ENCODE measurements at places on chromosomes 5 and 9. TPM values are rescaled to one million over a fixed set of nuclear protein-coding genes. Genes with fewer than 3 reads are reported as not detected.

DNA sequence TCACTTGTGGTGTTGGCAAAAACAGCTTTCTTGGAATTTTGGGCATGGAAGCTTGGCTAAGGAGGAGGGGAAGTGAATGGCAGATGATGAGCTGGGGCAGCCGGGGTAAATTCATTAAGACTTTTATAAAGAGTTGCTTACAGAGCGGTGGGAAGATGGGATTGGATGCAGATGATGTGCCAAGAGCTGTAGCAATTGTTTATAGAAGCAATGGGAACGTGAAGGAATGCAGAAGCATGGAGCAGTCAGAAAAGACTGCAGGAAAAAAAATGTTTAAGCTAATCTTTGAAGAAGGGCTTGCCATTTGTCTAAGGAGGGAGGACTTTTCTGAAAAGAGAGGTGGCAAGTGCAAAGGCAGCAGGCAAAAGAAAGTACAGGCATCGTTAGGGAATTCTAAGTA, 86.6 kb upstream of the SHISAL2B start:
- no peak for DNase-seq

DNA sequence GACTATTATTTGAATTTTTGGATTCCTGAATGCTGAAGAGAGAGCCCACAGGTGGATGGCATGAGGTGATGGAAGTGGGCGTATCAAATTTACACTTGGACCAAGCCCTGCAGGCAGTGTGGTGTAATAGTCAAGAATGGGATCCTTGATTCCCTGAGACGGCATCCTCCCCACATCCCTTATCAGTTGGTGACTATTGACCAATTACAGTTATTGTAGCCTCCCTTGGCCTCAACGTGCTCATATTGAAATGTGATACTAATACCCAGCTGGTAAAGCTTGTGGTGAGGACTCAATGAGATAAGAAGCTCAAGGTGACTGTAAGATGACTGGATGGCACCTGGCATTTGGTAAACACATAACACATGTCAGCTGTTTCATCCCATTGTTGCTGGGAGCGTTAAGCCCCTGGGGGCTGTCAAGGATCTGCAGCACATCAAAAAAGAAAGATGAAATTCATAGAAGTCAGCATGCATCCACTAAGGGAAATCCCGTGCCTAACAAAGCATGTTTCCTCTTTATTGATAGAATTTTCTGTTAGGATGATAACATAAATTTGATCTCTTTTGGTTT, 65.6 kb upstream of the IRX2 start:
- no peak for DNase-seq

- DNase-seq = no peak
These were observed 8.5 kb downstream of the TNC start for GRCh38 chr9:115109486-115109885.

- DNase-seq = no peak
These were observed 116.5 kb downstream of the MVB12B start for GRCh38 chr9:126443144-126443543.

GRCh38 chr5:71780597-71780996, 61.5 kb downstream of the CARTPT start:
- no peak for DNase-seq

DNA sequence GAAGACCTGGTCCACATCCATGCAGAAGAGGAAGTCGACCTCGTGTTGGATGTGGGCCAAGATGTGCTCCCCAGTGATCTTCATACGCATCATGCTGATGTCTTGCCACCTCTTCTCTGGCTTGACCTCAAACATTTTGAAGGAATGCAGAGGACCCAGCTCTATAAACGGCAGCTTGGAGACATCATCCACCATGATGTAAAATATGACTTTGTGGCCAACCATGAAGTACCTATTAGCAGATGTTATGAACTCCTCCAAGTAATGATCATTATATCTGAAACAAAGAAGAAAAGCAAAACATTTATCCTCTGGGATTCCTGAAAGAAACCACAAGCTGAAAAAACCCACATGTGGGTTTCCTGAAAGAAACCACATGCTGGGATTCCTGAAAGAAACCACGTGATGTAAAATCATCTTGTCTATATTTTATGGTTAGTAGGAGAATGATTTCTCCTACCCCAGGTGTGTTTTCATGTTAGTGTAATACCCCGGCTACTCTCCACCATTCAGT, 52.3 kb downstream of the GGTA1 start:
- DNase-seq = no peak

DNA sequence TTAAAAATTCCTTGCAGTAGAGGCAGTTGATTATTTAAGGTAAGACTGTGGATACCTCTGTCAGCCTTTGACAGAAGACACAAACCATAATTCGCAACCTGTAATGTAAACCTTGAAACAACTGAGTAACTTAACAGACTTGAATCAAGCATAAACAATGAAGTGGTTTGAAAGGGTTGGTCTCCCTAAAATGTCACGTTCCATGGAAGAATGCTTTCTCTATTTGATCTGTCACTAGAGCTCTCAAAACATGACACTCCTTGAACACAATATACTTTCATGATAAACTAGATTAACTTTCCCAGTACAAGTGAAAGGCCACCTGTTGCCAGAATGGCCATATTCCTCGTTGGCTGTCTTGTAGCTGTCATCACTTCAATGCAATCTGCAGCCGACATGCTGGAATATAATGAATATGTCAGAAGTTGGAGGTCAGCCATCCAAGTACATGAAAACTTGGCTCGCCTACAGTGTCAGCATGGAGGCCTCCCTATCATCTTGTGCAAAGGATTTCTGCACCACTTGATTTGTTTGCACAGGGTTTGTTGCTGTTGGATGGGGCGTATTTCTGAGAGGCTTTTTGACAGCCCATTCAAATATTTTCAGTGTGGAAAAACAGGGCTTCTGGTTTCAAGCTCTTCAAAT, 228.0 kb downstream of the TLE4 start:
- no peak for DNase-seq

ZBED3 gene
- polyA plus RNA-seq = 36.5 TPM

MSMP gene
- 1.1 TPM for polyA plus RNA-seq

Measured in renal cortex interstitium (tissue), 15 donors.